Substantia nigra (tissue), 51 donors: ENCODE measurements at places on chromosomes 3 and 15.

GRCh38 chr3:159938714-159939113, 49.9 kb upstream of the IL12A start:
- no peak for DNase-seq

GRCh38 chr15:50786871-50787270, 21.4 kb upstream of the SPPL2A start:
- no peak for DNase-seq

DNA sequence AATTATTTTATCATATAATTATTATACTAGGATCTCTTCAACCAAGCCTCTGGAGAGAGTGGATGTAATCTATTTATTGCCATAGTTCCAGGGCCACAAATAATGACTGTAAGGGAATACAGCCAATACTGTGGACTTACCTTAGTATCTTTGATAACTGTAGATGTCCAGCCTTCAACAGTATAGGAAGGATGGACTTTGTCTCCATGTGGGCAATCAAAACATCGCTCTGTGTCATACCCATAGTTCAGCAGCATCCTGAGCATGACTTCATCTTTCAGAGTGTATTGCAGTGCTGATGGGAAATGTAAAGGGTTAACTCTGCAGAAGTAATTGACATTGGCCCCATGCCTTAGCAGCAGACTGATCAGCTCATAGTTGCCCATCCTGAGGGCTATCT, 14.2 kb downstream of the ASB14 start:
- DNase-seq, result no peak

DNA sequence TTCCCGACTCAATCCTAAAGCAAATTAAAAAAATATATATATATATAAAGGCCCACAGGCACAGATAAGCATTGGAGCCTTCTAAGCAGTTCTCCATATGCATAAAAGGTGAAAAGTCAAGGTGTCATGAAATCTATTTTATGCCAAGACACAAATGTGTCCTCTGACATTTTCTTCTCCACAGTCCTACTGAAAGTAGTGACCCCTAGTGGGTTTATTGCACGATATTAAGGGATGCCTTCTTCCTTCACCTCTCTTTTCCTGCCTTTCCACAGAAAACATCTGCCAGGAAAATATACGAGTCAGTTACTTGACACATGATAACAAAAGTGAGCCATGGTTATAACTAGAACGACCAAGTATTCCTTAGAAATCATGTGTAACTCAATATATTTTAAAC, 303.2 kb downstream of the TIGIT start:
- no peak for DNase-seq

- DNase-seq, result no peak
Measured at GRCh38 chr15:42137461-42138261, 18.8 kb downstream of the PLA2G4F start.

- DNase-seq, result peak; percentile 10
Measured at GRCh38 chr3:142279965-142280590, 54.7 kb upstream of the GK5 start.

DNA sequence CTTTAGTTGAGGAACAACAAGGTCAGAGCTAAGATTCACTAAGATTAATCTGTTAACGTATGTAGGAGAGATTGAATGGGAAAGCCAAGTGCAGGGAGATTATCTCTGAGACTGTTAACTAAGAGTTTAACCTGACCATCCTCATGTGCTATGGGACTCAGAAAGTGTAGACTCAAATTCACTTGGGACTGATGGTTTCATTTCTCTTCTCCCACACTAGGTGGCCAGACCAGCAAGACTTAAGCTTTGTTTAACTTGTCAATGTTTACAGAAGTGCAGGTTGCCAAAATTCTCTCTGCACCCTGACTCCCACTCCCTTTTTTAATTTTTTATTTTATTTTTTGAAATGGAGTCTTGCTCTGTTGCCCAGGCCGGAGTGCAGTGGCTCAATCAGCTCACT, 6.3 kb upstream of the HEXA start:
- DNase-seq, result no peak

- DNase-seq, result no peak
Measured at GRCh38 chr15:67916565-67916964, 76.7 kb upstream of the RNU6-1 start.

- no peak for DNase-seq
Measured at GRCh38 chr3:28155631-28156030, 85.8 kb upstream of the CMC1 start.

DNA sequence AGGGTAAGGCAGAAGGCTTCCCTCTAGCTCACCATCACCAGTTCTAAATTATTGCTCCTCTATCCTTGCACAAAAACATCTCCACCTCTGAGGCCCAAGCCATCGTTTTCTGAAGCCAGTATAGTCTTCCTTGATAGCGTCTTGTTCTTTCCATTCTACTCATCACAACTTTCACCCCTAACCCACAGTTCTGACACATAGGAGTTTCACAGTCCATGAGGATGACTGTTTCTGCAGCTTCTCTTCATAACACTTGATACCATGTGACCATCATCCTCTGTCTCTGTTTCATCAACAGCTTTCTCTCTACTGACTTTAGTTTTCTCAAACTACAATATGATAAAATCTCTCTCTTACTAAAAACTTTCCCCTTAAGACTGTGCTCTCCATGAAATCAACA, 1166.5 kb downstream of the ROBO1 start:
- DNase-seq, result no peak

DNA sequence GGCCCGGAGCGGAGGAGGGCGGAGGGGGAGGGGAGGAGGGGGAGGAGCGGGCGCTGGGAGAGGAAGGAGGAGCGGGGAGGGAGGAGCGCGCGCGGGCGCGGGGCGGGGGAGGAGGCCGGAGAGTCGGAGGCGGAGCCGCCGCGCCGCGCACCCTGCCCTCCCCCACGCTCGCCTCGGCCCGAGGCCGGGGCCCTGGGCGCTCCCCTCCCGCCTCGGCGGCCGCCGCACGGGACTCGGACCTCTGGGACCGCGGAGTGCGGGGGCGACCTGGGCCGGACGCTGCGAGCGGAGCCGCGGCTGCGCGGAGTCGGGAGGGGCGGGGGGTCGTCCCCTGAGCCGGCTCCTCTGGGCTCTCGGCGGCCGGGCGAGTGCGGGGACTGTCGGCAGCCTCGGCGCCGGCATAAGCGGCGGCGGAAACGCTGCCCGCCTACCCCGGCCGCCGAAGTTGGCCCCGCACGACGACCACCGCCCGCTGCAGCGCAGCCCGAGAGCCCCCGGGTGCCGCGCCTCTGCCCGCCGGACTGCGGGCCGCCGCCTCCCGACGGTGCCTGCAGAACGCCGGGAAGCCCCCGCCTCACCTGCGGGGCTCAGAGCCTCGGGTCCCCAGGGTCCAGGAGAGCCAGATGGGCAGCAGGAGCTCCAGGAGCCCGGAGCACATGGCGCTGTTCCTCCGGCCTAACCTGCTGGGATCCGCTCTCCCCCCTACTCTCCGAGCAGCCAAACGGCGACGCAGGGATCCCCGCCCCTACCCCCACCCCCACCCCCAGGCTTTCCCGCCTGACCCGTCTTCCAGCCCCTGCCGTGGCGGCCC, 406 bp upstream of the GABRB3 start:
- peak; percentile 43 for DNase-seq

GRCh38 chr15:85673326-85673725, 121.4 kb downstream of the KLHL25 start:
- DNase-seq, result no peak

- DNase-seq, result no peak
Measured at GRCh38 chr3:4149296-4149695, 153.9 kb upstream of the SETMAR start.

- no peak for DNase-seq
Measured at GRCh38 chr3:131388490-131388799, 6.9 kb downstream of the NUDT16 start.

GRCh38 chr3:184505076-184505878, 56.3 kb upstream of the EPHB3 start:
- DNase-seq, result no peak

- DNase-seq, result no peak
Measured at GRCh38 chr15:35727627-35728026, 181.7 kb upstream of the DPH6 start.

DNA sequence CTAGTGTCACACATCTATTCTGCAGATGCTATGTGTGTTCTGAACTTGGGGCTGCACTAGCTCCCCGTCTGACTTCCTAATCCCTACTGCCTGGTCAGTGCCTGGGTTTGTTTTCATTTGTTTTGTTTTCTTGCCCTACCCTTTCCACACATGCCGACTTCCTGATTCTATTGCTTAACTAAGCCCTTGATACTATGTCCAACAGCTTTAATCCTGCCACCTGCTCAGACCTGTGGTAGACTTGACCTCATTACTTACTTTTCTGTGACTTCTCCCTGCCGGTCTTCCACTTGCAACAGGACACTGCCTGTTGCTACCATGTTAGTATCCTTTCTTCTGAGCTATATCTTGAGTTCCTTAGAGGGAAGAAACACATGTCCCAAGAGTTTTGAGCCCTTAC, 39.3 kb upstream of the CEMIP start:
- DNase-seq, result no peak

- DNase-seq, result peak; percentile 59
Measured at GRCh38 chr15:74889390-74889882, 406 bp upstream of the MPI start.

GRCh38 chr3:74676-75243, 121.8 kb upstream of the CHL1 start:
- DNase-seq, result no peak
